ENCODE measurements at places on chromosomes 4 and X. TPM values are rescaled to one million over a fixed set of nuclear protein-coding genes. Genes with fewer than 3 reads are reported as not detected.

The COMMD8 gene
- 12.8 TPM for total RNA-seq

The KIAA1210 gene
- total RNA-seq = not detected

The PDGFC gene
- 54.4 TPM for total RNA-seq

The PABPC4L gene
- total RNA-seq = 0.96 TPM

The BANK1 gene
- total RNA-seq = 0.98 TPM

- H3K4me1 ChIP-seq = no peaks in the 10 kb centered on the region
- no peaks in the 10 kb centered on the region for H3K36me3 ChIP-seq
- no peak overlapping the region for H3K4me3 ChIP-seq
Measured at GRCh38 chrX:10851809-10852208, 231.4 kb upstream of the MID1 start.

DNA sequence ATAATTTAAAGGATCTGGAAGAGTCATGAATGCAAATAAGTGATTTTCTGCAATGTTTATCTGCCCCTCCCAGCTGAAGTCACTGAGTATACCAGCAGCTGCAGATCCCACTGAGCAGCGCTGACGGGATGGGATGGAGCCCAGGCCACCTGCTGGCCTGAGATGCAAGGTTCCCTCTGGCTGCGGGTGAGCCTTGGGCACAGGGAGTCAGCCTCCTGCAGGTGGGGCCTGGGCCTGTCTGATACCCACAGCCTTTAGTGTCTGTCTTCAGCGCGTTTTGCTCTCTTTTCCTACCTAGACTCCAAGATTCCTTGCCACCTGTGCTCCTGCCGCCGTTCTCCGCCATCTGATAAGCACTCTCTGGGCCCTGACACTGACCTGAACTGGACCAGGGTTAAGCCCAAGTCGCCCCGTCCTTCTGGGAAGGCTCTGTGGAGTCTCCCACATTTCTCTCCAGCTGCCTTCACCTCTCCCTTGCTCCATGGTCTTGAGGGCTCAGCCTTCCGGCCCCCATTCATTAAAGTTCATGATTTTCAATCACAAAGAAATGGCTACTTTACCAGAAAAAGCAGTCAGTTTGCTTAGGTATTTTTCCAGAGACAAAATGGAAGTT lies 223.1 kb upstream of the FAT1 start:
- no peak overlapping the region for H3K27ac ChIP-seq
- no peak for DNase-seq
- no peak overlapping the region for H3K4me3 ChIP-seq
- no peaks in the 10 kb centered on the region for H3K4me1 ChIP-seq

DNA sequence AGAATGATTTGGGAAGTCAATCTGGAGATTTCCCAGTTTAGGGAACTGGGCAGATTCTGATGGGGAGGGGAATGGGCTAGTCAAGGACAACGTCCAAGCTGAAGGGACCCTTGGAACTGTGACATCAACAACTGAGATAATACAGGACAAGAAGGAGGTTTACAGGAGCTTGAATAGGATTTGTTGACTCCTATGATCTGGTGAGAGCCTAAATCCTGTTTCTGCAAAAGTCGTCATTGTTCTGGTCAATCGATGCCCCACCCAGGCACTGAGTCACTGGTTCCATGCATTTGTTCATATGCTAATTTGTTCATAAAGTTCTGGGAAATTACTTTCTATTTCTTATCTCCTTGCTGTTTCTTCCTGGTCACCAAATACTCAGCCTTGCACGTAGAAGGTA lies 15.3 kb upstream of the PDGFRA start:
- H3K36me3 ChIP-seq = no peaks in the 10 kb centered on the region
- peak overlapping the region; percentile 30 for H3K27ac ChIP-seq
- H3K4me3 ChIP-seq = no peak overlapping the region
- no peak for DNase-seq
- no peaks in the 10 kb centered on the region for H3K4me1 ChIP-seq
- no peaks in the 10 kb centered on the region for H3K27me3 ChIP-seq

- H3K4me1 ChIP-seq = no peaks in the 10 kb centered on the region
- no peak overlapping the region for H3K4me3 ChIP-seq
- no peak for DNase-seq
- H3K27me3 ChIP-seq = peaks cover 24% of the 10 kb centered on the region
- H3K36me3 ChIP-seq = no peaks in the 10 kb centered on the region
Measured at GRCh38 chrX:10107483-10107882, 49.3 kb upstream of the CLCN4 start.

- no peak overlapping the region for H3K27ac ChIP-seq
- H3K4me3 ChIP-seq = no peak overlapping the region
- H3K27me3 ChIP-seq = no peaks in the 10 kb centered on the region
- H3K4me1 ChIP-seq = no peaks in the 10 kb centered on the region
- no peaks in the 10 kb centered on the region for H3K36me3 ChIP-seq
Measured at GRCh38 chr4:150875367-150875766, 139.7 kb downstream of the LRBA start.

DNA sequence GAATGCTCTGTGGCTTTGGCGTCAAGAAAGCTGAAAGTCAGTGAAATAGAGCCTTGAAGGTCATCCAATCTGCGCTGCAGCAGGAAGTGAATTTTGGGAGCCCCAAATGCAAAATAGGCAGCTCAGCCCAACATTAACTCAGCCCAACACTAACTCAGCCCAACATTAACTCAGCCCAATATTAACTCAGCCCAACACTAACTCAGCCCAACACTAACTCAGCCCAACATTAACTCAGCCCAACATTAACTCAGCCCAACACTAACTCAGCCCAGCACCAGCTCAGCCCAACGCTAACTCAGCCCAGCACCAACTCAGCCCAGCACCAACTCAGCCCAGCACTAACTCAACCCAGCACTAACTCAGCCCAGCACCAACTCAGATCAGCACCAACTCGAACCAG lies 71.5 kb downstream of the SORBS2 start:
- no peaks in the 10 kb centered on the region for H3K4me1 ChIP-seq
- H3K27me3 ChIP-seq = no peaks in the 10 kb centered on the region
- no peak overlapping the region for H3K27ac ChIP-seq
- DNase-seq = no peak

DNA sequence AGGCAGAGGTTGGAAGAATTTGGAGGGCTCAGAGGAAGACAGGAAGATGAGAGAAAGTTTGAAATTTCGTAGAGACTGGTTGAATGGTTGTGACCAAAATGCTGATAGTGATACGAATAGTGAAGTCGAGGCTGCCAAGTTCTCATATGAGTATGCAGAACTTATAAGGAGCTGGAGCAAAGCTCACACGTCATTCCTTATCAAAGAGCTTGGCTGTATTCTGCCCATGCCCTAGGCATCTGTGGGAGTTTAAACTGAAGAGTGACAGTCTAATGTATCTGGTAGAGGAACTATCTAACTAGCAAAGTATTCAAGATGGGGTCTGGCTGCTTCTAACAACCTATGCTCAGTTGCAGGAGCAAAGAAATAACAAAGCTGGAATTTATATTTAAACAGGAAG lies 102.1 kb downstream of the PCDH18 start:
- DNase-seq = no peak
- H3K4me1 ChIP-seq = no peaks in the 10 kb centered on the region
- no peaks in the 10 kb centered on the region for H3K27me3 ChIP-seq
- H3K4me3 ChIP-seq = no peak overlapping the region
- no peaks in the 10 kb centered on the region for H3K36me3 ChIP-seq

- no peaks in the 10 kb centered on the region for H3K4me1 ChIP-seq
- peak overlapping the region; percentile 63 for H3K4me3 ChIP-seq
- H3K36me3 ChIP-seq = no peaks in the 10 kb centered on the region
- H3K27ac ChIP-seq = peak overlapping the region; percentile 72
Measured at GRCh38 chrX:68432648-68433047, 647 bp downstream of the OPHN1 start.

- H3K27me3 ChIP-seq = no peaks in the 10 kb centered on the region
- no peaks in the 10 kb centered on the region for H3K4me1 ChIP-seq
- DNase-seq = no peak
- no peak overlapping the region for H3K27ac ChIP-seq
- peaks cover 3% of the 10 kb centered on the region for H3K36me3 ChIP-seq
Measured at GRCh38 chr4:176584031-176584606, 208.6 kb downstream of the VEGFC start.

GRCh38 chr4:86626066-86626465 lies 32.0 kb downstream of the PTPN13 start:
- H3K27ac ChIP-seq = no peak overlapping the region
- no peaks in the 10 kb centered on the region for H3K27me3 ChIP-seq
- no peak for DNase-seq
- no peak overlapping the region for H3K4me3 ChIP-seq

GRCh38 chr4:15374656-15375055 lies 53.2 kb upstream of the C1QTNF7 start:
- H3K36me3 ChIP-seq = no peaks in the 10 kb centered on the region
- H3K4me1 ChIP-seq = no peaks in the 10 kb centered on the region
- no peak for DNase-seq
- H3K4me3 ChIP-seq = peak overlapping the region; percentile 48
- no peaks in the 10 kb centered on the region for H3K27me3 ChIP-seq

DNA sequence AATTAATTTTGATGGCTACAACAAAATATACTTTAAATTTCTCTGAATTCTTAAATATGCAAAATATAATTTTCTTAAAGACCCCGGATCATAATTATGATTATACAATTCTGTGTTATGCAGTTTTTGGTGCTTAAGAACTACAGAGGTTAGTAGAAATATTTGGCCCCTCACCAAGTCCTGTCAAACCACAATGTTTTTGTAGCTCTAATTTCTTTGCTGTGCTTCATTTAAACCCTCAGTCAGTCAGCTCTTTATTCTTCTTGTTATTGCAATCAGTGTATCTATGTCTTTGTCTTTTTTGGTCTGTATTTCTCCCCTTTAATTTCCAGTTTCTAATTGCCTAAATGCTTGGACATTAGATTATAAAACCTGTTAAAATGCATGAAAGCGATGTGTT lies 186.1 kb downstream of the CAMK2D start:
- no peaks in the 10 kb centered on the region for H3K27me3 ChIP-seq
- H3K36me3 ChIP-seq = no peaks in the 10 kb centered on the region
- DNase-seq = no peak
- H3K27ac ChIP-seq = no peak overlapping the region
- no peaks in the 10 kb centered on the region for H3K4me1 ChIP-seq

- peak within 1 kb of the TSS; percentile 99 for H3K27ac ChIP-seq
- H3K4me1 ChIP-seq = peaks cover 11% of the 10 kb centered on the region
- H3K36me3 ChIP-seq = no peaks in the 10 kb centered on the region
- peak within 1 kb of the TSS; percentile 78 for H3K4me3 ChIP-seq
Measured at GRCh38 chr4:139556071-139556723, at the start of gene SETD7. TSS of gene SETD7 (minus strand) at chr4:139556219. CDS start at chr4:139556137, 82 bp downstream.

DNA sequence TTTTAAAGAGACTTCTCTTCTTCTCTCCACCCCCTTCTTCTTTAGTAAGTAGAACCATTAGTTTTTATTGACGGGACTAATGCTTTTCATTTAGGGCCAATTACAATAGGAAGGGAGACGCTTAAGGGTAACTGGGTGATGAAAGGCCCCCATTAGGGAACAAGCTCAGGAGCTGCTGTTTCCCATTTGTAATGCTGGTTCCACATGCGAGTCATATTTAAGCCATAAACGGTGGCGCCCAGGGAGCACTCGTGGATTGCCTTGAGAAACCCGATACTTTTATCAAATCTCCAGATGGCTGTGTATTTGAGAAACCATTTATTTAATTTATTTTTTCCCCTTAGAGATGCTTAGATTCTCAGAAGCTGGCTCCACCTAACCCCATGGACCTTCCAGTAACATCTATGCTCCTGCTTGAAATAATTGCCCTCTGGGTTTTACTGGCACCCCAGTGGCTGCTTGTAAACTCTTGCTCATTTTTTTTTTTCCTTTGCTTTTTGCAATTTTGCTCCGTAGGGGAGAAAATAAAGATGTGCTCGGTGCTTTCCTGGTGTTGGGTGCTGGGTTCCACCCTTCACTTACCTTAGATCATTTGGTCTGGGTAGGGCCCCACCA lies 124.2 kb upstream of the MSX1 start:
- no peak for DNase-seq
- no peaks in the 10 kb centered on the region for H3K36me3 ChIP-seq
- H3K27ac ChIP-seq = no peak overlapping the region
- H3K27me3 ChIP-seq = no peaks in the 10 kb centered on the region
- H3K4me3 ChIP-seq = no peak overlapping the region
- H3K4me1 ChIP-seq = no peaks in the 10 kb centered on the region

DNA sequence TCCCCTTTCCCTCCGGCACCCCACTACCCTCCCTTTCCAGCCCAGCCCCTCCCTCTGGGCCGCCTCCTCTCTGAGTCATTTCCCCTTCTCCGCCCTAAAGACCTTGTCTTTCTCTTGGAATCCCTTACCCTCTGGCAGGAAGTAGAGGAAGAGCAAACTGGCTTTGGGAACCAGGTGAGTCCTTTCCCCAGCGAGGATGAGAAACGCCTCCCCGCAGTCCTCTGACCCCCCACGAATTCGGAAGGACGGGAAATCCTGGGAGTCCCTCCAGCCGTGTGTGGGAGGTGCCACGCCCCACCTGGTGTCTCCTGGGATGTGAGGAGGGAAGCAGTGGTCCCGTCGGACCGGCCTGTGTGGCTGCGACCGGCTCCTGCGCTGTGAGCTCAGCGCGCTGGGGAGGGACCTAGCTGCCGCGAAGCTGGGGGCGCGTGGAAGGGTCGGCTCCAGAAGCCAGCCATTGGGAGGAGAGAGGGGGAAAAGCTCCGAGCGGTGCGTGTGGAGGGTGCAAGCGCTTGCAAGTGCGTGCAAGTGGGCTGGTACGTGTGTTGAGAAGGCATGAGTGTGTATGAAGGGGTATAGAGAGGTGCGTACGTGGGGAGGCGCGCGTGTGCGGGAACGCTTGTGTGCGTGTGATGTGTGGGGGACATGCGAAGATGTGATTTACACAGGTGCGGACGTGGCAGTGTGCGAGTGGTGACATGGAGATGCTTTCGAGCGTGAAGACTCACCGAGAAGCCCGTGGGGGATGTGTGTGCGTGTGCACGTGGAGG lies 46.3 kb downstream of the TEX13B start:
- H3K36me3 ChIP-seq = no peaks in the 10 kb centered on the region
- no peak for DNase-seq
- H3K4me3 ChIP-seq = no peak overlapping the region
- H3K27ac ChIP-seq = no peak overlapping the region

All from breast epithelium (tissue), 4 donors.